ENCODE measurements at places on chromosomes 3 and 15.

- no peak for DNase-seq
Measured at GRCh38 chr3:12356175-12356574, 67.3 kb downstream of the PPARG start.

DNA sequence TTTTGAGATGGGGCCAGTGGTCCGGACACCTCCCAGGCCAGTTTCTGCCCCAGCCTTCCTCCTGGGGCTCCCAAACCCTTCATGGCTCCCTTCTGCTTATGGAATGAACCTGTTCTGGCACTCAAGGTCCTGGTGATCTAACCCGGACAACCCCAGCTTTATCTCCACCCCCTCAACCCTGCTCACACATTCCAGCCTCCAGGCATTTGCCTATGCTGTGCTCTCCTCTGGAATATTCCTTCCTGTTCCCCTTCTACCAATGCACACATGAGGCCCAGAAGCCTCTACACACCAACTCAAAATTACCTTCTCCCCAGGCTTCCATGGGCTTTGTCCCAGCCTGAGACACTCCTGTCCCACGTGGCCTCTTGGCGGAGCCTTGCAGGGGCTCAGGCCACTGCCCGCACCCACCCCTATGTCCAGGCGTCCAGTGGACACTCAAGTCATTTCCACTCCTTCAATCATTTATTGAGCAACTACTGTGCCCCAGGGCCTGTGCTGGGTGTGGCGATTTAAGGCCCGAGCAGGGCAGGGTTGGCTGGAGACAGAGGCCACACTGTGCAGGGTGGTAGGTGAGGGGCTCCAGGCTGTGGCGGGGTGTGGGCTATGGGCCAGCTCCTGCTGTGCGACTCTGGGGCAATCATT lies 18.8 kb downstream of the PLXND1 start:
- no peak for DNase-seq

DNA sequence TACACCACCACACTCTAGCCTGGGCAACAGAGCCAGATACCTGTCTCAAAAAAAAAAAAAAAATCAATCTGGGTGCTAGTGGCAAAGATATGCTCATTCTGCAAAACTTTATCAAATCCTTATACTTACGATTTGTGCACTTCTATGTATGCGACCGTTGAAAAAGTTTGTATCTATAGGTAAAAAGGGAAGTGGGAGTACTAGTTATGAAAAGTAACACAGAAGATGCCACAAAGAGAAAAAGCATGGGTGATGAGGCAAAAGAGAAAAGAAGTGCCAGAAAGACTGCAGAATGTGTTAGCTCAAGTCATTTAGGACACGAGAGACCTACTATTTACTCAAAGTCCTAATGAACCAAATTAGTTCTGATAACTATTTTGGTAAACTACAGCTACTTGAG lies 407.8 kb downstream of the SHQ1 start:
- DNase-seq = no peak

DNA sequence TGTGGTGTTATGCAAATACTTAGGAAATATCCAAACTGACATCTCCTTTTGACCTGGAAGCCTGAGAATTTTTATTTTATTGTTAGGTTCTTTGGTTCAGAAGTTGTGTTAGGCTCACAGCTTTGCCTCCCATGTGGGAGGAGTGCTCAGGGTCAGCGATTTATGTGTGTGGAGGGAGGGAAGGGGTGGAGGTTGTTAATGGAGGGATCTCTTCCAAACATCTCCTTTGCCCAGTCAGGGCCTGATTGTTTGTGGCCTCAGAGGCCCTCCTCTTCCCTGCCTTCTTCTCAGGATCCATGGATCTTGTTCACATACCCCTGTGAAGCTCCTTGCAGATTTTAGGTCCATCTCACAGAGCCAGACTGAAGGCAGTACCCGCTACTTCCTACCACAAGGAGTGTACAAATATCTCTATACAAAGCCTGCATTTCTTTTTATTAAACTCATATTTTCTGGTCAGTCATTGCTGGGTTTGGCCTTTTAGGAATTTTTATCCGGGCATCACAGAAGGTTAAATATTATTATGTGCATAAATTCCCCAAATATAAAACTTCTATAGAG lies 40.3 kb downstream of the BBX start:
- DNase-seq = no peak

- DNase-seq = no peak
Measured at GRCh38 chr3:50297896-50298725, 1.1 kb downstream of the HYAL3 start.

- peak; percentile 69 for DNase-seq
Measured at GRCh38 chr3:130892759-130893375, 1.0 kb upstream of the ATP2C1 start.

Data from hippocampal formation (tissue), 2 donors.